Esophagus mucosa (tissue), 1 donor: ENCODE measurements at places on chromosomes 1 and 21.

GRCh38 chr1:228065543-228066347 lies 16.8 kb upstream of the ARF1 start:
- no peak for ATAC-seq

DNA sequence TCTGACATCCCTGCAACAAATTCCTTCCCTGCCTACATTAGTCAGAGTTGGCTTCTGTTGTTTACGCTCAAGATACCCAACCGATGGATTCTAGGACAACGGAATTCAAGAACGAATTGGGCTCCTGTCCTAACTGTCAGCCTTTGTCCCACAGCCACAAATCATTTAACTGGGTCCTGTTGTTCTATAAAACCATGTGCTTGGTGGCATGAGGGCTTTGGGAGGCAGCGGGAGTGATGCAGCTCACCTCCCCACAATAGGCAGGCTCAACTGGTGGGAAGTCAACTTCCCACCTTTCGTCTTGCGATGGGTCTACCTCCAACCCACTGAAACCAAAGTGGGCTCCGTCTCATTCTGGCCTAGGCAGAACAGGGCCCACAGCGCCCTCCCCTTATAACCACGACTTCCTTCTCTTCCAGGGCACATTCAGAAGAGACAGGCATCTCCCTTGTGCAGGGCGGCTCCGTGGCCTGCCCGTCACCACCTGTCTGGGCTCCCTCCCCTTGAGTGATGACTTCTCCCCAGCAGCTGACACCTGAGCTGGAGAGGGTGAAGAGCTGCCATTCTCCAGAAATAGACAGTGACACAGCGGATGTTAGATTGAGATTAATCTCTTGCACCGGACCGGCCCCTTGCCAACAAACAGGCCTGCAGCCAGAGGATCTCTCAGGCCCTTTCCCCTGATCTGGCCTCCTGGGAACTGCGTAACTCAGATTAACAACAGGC lies 26.5 kb downstream of the LRRC38 start:
- ATAC-seq = no peak

- ATAC-seq = peak; percentile 36
Observed at GRCh38 chr1:176696109-176696508, 233.1 kb downstream of the PAPPA2 start.

DNA sequence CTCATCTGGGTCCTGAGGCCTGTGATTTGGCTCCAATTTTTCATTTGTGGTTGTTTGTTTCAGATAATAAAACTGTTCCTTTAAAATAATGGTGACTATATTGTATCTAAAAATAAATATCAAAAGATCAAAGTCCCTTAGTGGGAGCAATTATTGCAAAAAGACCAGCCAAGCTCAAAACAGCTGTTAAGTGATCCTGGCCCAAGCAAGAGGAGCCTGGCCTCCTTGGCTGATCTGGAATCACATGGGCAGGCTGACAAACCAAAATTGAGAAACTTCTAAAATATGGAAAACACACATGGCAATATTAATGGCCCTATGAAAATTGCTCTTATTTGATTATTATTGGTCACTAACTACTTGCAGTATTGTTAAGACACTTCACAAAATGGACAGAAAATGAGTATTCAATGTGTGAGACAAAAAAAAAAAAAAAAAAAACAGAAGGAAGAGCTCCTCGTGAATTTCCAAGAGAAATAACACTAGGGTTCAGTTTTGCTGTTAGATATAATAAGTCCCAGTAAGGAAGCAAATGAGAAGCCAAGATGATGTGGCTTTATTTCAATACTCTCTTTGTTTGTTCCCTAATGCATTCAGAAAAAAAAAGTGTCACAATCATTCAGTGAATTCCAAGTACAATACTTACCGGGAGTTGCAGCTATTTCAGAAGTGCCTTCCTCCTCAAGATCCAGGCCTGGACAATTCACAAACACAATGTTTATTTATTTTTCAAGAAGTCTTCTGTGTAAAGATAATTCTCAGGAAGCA lies 105.1 kb downstream of the SEC16B start:
- no peak for ATAC-seq

DNA sequence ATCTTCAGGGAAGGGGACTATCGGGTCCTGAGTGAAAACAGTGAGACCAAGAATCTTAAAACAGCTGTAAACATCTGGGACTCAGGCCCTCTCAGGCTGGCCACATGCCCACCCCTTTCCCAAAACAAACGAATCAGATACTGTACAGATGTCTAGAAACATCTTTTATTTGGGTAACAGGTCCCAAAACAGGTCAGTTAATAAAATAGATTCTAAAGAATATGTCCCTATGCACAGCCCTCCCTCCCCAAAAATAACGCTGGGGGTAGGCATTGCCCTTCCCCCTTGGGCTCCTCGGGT lies 499 bp upstream of the CRTC2 start:
- ATAC-seq = no peak

DNA sequence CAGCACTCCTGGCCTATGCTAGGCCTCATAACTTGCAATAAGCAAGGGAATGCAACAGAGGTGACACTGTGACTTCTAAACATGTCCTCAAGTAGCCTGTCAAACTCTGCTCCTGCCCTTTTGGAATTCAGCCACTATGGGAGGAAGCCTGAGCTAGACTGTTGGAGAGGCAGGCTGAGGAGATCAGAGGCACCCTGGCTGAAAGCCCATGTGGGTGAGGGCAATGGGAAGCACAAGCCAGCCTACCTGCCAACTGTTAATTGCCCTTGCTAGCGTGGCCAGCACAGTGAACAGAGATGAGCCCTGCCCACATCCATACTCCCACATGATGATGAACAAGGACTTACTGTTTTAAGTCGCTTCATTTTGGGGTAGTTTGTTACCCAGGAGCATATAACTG lies 17.7 kb downstream of the GNB1 start:
- ATAC-seq = no peak

DNA sequence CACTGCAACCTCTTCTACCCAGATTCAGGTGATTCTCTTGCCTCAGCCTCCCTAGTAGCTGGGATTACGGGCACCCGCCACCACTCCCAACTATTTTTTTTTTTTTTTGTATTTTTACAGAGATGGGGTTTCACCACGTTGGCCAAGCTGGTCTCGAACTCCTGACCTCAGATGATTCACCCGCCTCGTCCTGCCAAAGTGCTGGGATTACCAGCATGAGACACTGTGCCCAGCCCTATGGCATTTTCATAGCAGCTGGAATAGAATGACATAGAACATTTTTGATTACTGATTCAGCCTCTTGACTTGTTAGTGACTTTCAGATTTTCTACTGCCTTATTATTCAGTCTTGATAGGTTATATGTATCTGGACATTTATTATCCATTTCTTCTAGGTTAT lies 1046.2 kb downstream of the AMY1C start:
- no peak for ATAC-seq

DNA sequence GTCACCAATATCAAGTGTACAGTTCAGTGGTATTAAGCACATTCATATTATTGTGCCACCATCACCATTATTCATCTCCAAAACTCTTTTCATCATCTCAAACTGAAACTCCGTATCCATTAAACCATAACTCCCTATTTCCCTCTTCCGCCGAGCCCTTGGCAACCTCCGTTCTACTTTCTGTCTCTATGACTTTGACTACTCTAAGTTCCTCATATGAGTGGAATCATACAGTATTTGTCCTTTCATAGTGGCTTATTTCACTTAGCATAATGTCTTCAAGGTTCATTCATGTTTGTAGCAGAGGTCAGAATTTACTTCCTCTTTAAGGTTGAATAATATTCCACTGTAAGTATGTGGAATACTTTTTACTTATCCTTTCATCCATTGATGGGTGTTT lies 21.7 kb downstream of the SELP start:
- no peak for ATAC-seq

DNA sequence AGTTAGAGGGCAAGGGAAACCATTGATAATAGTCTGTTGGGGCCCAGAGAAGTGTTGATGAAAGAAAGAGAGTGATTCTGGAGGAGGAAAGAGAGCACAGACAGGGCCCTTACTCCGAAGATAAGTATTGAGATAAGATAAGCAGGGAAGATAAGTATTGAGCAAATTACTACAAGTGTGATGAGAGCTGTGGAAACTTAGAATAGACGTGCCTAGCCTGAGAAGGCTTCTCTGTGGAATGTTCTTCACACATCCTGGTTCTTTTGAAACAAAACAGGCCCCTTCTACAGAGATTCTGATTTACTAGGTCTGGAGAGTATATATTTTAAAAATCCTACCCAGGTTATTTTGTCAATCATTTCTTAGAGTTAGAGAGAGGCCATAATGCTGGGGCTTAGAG lies 26.4 kb downstream of the FNBP1L start:
- no peak for ATAC-seq

GRCh38 chr1:157472959-157473358 lies 79.4 kb downstream of the FCRL5 start:
- ATAC-seq = no peak

GRCh38 chr21:41318218-41318617 lies 1.6 kb downstream of the FAM3B start:
- ATAC-seq = no peak

DNA sequence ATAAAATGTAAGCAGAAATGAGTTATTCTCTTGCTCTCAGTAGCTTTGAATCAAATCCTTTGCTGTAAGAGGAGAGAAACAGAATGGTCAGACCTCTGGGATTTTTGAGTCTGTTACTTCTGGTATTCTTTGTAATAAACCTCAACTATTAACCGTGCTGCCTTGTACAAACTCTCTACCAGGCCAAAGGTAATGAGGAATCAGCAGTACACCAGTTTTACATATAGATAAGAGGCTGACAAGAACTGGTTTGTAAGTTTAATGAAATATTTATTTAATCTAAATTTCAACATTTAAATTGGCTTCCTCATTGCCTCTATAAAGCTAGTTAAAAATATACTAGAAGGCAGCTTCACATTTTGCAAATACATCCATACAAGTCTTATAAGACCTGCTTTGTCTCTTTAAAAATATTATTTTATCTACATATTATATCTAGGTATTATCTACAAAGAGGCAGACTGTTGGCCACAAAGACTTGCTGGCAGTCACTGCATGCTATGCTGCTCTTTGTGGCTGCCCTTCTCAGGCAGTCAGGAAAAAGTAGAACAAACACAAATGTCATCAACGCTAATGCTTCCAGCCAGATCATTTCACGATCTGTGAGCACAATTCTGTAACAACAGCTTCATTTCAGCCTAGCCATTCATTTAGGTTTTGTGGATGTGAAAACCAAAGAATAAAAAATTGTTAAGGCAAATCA lies 173.0 kb downstream of the GABPA start:
- ATAC-seq = no peak

- ATAC-seq = no peak
Observed at GRCh38 chr1:177190308-177190970, 19.7 kb downstream of the BRINP2 start.

GRCh38 chr1:44603718-44604117 lies 70.6 kb downstream of the TMEM53 start:
- no peak for ATAC-seq

GRCh38 chr1:1114431-1114830 lies 1.5 kb downstream of the C1orf159 start:
- no peak for ATAC-seq

DNA sequence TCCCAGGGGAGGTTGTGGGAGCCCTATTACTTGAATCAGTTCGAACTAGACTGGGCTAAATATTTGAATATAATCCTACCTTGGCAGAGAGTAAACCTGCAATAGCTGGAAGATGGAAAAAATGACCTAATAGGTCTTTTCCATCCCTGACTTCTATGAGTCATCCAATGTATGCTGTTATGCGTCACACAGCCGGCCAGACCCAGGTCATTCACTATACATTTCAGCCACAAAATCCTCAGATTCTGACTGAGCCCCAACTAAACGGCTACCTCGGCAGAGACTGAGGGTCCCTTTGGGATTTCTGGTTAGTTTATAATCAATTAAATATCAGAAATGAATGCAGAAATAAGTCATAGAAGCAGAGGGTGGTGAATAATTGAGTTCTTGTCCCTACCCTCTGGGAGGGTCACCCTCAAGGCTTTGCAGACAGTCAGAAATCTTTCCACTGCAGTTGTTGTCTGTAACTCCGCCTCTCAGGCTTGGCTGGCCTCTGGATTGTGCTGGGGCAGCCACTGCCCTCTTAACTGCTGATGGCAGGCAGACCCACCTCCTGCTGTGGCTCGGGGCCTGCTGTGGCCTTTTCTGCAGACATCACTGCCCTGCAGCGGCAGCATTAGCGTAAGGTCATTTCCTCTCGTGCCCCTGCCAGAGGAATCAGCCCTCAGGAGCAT lies 240.5 kb downstream of the TGFB2 start:
- ATAC-seq = peak; percentile 89

- ATAC-seq = no peak
Observed at GRCh38 chr1:153611356-153611755, 1.6 kb downstream of the S100A16 start.

DNA sequence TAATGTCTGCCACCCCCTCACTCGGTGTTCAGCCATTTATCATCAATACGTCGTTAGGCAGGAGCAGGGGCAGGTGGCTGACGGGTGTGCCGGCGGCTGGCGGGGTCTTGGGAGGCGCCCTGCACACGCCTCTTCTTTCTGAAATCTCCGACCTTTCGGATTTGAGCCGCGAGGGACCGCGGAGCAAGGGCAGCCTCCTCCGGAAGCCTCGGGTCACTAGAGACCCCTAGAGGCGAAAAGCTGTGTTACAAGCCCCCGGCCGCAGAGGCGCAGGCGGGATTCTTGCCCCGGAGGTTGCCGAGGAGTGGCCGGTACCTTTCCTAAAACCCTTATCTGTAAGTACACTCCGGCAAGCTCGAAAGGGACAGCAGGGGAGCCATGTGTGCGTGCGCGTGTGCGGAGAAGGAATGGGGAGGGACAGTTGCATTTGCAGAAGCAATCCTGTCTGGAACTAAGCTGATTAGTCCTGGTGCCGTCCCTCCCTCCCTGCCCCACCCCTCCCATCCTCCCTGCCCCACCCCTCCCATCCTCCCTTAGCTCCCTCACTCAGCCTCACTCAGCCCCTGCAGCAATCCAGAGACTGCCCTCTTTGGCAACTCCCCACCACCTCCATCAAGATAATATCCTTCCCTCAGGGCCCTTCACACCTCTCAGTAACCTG lies 11.0 kb downstream of the BRINP2 start:
- peak; percentile 59 for ATAC-seq

DNA sequence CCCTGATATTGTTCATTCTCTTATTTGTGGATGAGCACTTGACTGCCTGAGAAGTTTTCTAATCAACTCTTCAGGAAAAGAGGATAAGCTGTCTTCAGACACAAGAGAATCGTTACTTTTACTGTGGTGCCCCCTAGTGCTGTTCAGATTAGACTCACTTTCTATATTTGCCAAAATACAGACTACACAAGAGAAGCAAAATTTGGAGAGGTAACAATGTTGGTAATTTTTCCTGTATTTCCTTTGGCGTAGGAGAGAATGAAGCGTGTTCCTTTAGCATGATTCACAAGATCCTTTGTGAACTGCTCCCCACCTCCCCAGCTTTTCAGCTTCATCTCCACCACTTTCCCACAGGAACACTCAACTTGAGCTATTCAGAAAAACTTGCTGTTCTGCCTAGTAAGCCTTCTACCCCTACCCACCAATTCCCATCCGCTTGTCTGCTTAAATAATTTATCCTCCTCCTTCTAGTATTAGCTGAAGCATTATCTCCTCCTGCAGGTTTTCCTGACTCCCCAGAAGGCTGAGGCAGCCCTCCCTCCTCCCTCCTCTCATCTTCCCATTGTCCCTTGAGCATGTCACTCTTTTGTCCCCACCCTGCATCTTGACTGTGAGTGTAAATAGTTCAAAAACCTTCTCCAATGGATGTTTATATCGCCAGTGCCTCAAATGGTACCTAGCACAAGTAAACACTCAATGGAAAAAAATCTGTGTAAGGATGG lies 4.5 kb downstream of the TNFSF4 start:
- peak; percentile 65 for ATAC-seq
